Activated T-helper 2 cell treated with anti-CD3 and anti-CD28 coated beads, Interferon-gamma antibody, Interleukin-2, Interleukin-4, amounts not matched to agents 10 μg/mL and 5 μg/mL and 100 μg/mL, durations not matched to agents 14 hours and 24 hours and 36 hours (primary cell): ENCODE measurements at places on chromosomes 4 and X.
A peak's percentile ranks its signal among the peaks of the same experiment; 100 is the strongest.

- no peak for DNase-seq
Observed at GRCh38 chr4:54913751-54914526, 211.5 kb downstream of the KDR start.

- DNase-seq: no peak
Observed at GRCh38 chr4:137378821-137379220, 153.5 kb downstream of the PCDH18 start.

GRCh38 chr4:116899561-116899960 is 185.8 kb downstream of the TRAM1L1 start:
- DNase-seq: no peak

GRCh38 chrX:42129022-42129940 is 205.9 kb upstream of the CASK start:
- no peak for DNase-seq

- no peak for DNase-seq
Observed at GRCh38 chr4:150224896-150225591, 146.8 kb downstream of the DCLK2 start.

DNA sequence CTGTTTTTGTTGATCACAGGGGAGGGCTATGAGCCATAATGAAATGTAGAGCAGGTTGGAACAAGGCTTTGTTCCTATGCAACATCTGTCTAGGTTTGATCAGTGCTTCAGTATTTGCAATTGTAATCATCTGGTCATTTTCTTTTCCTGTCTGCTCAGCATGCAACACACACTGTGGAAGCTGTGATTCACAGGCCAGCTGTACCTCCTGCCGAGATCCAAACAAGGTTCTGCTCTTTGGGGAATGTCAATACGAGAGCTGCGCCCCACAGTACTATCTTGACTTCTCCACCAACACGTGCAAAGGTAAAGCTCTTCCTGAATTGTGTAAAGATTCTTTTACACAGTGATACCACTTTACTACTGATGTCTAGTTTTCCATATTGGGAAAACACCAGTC is 181.9 kb upstream of the ANXA3 start:
- DNase-seq: no peak

GRCh38 chr4:106270736-106271135 is 45.3 kb downstream of the TBCK start:
- DNase-seq: no peak

GRCh38 chrX:31223817-31224216 is 152.0 kb upstream of the FTHL17 start:
- DNase-seq: no peak

DNA sequence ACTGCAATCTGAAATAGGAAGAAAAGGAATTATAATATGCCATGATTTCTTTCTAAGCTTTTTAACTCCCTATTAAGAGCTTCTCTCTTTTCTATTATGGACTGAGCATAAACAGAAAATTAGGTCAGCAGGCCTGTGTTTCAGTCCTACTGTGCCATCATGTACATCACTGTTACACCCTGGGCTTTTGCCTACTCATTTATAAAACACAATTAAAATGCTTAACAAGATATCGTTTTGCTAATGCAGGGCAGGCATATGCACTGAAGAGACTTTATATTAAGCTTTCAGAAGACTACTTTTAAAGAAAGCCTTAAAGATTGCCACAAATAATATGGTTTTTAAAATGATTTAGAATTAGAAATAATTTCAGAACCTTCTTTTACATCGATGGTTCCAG is 828 bp upstream of the BBS12 start:
- DNase-seq: no peak

DNA sequence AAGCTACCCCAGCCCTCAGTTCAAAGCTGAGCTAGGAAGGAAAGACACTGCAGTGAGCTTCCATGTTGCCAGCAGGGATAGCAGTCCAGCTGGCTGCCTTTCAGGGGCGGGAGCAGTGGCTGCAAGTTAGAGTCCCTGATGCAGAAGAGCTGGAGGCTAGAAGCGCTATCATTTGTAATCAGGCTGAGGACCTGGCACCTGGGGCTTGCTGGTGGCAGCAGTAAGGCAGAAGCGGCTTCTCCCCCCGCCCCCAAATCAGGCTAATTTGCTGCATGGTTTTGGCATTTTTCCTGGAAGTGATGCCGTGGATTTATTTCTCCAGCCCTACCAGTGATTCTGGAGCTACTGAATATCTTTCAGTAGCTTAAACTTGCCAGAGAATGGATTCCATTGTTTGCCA is 203.3 kb downstream of the CLCN4 start:
- DNase-seq: no peak

DNA sequence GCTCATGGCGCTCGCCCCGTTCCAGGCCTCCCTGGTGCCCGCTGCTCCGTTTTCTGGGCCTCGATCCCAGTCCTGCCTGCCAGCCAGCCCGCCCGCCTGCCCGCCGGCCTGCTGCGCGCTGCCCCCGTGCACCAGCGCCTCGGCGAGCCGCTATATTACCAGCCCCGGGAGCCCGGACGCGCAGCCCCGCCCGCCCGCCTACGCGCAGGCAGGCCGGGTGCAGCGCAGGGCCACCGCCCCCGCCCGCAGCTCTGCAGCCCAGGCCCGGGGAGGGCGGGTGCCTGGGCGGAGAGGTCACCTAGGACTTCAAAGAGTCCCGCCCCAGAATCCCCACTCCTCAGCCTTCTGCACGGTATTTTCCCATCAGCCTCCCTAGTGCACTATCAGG is at the start of gene MAOB:
Gene MAOB (minus strand): TSS at position 157 of the 388 bp plus-strand sequence. CDS start 151 bp downstream, at position 6.
- DNase-seq: peak; percentile 9

GRCh38 chrX:104565791-104566680 is at the start of gene IL1RAPL2:
IL1RAPL2 (plus strand) TSS chrX:104566199.
- no peak for DNase-seq

DNA sequence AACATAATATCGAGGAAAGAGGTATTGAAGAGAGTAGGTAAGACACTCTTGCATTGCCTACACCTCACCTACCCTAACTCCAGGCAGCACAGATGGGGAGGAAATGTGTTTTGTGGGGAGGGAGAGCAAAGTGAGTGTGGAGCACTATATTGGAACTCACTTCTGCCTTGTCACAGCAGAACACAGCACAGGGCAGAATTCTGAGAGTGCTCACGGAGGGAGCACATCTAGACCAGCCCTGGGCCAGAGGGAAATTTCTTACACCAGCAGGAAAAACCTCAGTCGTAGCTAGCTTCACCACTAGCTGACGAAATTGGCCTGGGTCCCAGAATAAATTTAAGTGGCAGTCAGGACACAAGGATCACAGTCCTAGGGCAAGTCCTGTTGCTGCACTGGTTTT is 517.3 kb downstream of the TMA16 start:
- DNase-seq: no peak

GRCh38 chrX:6456196-6456595 is 78.7 kb downstream of the VCX3A start:
- DNase-seq: no peak

DNA sequence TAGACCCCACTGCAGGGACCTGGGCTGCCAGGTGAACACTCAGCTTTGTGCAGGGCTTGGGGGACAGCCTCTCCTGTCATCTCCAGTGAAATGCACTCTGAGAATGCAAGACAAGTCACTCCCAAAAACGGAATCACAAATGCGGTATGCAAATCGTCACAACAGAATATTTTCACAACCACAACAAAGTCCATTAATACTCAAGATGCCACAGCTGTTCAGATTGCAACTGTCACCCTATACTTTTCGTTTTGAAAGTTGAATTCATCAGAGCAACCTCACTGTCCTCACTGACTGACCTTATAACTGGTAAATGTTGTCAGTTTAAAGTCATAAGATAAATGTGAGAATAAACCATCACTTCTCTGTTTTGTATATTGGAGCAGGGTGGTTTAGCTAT is 16.6 kb downstream of the JAKMIP1 start:
- no peak for DNase-seq

- no peak for DNase-seq
Observed at GRCh38 chr4:138111462-138112000, 130.6 kb downstream of the SLC7A11 start.
